ENCODE measurements at places on chromosomes 16 and 17.

GRCh38 chr16:75584108-75584507 is 17.9 kb downstream of the GABARAPL2 start:
- no peak for DNase-seq

GRCh38 chr16:16032271-16032979 is 83.0 kb downstream of the ABCC1 start:
- no peak for DNase-seq

- DNase-seq = no peak
Measured at GRCh38 chr17:46264456-46265198, 30.3 kb upstream of the LRRC37A start.

GRCh38 chr16:62225675-62226074 is 189.4 kb upstream of the CDH8 start:
- no peak for DNase-seq

DNA sequence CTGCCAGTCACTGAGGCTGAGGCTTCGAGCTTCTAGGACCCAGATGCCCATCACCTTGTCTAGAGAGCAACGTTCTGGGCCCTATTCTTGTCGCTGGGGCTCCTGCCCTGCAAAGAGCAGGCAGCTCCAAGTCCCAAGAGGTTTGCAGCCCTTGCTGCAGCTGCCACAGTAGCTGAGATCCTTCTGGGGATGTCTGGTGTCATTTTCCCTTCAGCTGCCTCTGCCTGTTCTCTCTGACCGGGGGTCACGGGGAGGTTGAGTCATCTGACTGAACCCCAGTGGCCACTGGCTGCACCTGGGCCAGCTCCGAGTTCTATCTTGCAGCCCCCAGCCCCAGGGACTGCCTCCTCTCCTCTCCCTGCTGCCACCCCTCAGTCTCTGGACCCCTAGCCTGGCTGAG is 4.9 kb downstream of the WSCD1 start:
- DNase-seq = no peak

DNA sequence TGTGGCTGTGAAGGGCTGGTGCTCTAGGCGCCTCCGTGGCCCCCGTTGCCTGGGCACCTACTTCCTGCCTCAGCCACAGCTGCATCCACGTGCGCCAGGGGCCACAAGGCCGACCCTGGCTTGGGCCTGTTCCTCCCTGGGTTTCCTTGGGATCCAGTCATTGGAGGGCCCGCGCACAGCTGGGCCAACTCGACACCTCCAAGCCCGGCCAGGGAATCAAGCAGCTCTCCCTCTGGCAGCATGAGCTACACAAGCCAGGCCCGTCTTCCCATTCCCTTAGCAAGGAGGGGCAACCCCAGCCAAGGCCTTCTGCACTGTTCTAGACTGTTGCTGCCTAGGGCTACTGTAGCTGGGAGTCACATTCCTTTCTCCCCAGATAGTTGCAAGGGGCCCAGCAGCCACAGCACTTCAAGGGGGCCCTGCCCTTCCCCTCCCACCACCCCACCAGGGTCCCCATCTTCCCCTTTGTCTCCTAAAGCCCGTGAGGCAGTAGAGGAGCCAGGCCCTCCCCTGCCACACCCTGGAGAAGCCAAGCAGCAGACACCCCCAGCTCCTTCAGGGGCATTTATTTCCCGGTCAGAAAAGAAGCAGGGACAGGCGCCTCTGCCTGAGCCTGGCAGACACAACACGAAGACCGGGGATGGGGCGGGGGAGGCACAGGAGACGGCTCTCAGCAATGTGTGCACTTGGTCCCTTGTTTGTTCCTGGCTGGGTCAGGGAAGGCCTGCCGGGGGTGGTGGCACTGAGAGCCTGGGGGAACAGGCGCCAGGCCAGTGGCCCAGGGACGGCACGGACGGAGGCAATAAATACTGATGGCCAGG is 3.8 kb downstream of the ARHGDIA start:
- no peak for DNase-seq

Data from natural killer cell treated with Interleukin-12 subunit alpha and Interleukin-12 subunit beta and Interleukin-15 and Interleukin-18, amount 100 ng/mL, for 72 hours (primary cell).